HTR-8/SVneo (cell line): ENCODE measurements at places on chromosomes 2 and 18.

DNA sequence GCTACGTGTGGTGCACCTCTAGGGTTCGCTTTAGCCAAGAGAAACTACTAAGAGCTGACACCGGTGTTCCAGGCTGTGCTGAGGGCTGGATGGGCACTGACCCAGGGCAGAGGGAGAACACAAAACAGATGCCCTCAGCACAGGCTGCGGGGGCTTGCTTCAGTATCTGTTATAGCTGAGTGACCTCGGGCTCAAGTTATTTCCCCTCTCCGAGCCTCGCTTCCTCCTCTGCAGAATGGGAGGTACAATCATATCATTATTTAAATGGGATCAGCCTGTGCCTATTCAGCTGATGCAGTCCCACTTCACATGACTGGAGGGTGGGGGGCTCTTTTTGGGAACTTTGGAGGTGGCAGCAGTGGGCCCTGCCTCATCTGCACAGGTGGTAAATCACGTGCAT, 156.1 kb upstream of the APCDD1 start:
- no peak for DNase-seq

DNA sequence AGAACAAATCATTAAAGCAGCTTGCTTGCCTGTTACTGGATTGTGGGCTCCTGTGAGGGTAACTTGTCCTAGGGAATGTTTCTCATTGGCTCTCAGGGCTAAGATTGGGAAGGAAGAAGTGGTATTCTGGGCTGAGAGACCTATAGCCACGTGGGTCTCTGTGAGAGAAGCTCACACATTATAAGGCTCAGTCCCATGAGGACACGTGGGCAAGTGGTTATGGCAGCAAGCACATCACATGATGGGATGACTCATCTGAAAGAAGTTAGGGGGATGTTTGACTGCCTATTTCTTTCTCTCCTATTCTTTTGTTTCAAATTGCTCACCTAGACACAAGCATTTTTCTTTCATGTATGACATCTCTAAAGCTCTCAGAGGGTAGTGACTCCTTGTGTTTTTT, 418.0 kb upstream of the ST6GAL2 start:
- DNase-seq: no peak

GRCh38 chr2:18740474-18740881, 151.1 kb upstream of the NT5C1B start:
- peak; percentile 36 for DNase-seq

GRCh38 chr2:109686921-109687320, 72.8 kb downstream of the SOWAHC start:
- DNase-seq: no peak

DNA sequence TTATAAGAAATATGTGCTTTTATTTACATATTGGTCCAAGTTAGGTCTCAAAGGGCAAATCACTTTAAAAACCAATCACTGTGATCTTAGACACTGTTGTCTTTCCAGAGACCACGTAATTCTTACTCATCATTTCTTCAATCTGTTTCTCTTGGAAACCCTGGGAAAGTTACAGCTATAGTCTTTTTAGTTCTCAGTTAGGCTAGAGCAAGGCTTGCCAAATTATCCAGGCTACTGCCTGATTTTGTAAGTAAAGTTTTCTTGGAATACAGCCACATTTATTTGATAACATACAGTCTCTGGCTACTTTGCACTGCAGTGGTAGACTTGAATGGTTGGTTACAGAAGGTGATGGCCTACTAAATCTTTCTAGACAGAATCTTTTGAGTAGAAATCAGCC, 106.0 kb downstream of the KIAA1328 start:
- DNase-seq: no peak

DNA sequence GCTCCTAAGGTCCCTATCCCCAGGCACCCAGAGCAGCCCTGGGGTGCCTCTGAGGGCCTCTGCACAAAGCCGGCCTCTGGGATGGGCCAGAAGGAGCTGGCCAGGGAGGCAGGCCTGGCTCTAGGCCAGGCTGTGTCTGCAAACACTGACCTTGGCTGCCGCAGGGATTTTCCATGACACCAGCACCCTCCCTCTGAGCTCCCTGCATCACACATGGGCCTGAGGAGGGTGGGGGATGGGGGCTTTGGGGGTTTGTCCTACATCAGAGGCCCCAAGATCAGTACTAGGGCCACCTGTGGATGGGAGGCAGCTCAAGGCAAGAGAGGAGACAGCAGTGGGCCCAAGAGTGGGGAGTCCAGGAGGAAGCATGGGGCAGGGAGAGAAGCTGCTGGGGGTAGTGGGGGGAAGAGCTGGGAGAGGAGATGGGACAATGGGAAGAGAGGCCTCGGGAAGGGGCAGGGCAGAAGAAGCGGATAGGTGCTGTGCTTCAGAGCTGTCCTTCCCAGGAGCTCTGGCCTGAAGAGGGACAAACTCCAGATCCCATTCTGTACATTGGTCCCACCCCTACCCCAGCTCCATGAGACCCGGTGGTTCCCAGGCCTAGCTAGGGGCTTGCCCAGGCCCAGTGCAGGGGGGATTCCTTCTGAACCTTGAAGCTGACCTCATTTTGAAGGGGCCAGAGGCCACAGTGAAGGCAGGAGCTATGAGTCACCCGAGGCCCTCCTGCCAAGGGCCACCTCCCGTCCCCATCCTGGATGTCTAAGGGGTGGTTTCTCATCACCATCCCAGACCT, 28.0 kb downstream of the KCNK3 start:
- peak; percentile 57 for DNase-seq

DNA sequence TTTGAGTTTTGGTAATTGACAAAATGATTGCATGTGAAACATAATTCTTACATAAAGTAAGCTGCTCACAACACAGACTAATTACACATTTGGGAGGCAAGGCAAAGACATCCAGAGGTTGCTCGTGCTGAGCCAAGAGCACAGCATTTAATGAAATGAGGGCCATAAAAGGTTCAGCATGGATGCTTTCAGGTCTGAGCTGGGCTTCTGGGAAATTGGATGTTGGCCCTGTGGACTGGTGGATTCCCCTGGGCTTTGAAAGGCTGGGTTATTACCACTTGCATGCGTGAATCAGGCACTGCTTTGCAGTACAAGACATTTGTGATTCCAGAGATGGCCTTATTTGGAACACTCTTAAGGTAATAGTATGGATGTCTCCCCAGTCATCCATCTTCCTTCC, 533.5 kb upstream of the NRP2 start:
- DNase-seq: no peak

DNA sequence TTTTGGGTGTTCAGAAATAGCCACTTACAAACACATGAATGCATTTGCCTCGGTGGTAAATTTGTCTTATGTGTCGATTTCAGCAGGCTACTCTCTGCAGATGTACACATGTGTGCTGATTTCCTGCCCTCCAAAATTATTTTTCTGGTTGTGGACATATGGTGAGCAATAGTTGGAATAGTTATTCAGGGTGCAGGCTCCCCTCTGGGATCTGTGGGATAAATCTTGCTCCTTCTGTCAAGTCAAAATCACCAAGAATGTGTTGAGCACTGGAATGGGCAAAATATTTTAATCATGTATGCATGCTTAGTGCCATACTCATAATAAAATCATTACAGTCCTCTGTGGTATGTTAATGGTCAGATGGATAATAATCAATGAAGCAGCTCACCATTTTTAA, 684.5 kb downstream of the BCL11A start:
- DNase-seq: no peak

GRCh38 chr2:71452565-71452964, 796 bp upstream of the DYSF start:
- DNase-seq: peak; percentile 86

DNA sequence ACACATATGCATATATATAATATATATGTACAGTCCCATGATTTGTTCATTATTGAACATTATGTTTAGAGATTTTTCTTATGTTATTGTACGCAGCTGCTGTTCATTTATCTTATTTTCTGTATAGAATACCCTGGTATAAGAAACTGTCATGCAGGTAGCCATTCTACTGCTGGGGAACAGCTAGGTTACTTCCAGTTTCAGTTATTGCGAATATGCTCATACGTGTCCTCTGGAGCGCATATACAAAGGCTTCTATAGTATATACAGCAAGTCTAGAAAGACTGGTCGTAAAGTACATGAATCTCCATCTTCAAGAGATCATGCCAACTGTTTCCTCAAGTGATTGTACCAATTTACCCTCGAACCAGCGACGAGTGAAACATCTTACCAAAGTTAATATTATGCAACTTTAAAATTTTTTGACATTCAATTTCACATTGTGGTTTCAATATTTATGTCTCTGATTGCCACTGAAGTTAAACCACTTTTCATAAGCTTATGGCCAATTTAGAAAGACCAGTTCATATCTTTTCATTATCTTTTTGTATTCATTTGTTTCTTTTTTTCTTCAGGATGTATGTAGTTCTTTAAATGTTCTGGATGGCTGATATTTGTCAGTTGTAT, 53.5 kb downstream of the RDH14 start:
- DNase-seq: no peak

GRCh38 chr2:55252832-55253231, 16.2 kb downstream of the MTIF2 start:
- no peak for DNase-seq

DNA sequence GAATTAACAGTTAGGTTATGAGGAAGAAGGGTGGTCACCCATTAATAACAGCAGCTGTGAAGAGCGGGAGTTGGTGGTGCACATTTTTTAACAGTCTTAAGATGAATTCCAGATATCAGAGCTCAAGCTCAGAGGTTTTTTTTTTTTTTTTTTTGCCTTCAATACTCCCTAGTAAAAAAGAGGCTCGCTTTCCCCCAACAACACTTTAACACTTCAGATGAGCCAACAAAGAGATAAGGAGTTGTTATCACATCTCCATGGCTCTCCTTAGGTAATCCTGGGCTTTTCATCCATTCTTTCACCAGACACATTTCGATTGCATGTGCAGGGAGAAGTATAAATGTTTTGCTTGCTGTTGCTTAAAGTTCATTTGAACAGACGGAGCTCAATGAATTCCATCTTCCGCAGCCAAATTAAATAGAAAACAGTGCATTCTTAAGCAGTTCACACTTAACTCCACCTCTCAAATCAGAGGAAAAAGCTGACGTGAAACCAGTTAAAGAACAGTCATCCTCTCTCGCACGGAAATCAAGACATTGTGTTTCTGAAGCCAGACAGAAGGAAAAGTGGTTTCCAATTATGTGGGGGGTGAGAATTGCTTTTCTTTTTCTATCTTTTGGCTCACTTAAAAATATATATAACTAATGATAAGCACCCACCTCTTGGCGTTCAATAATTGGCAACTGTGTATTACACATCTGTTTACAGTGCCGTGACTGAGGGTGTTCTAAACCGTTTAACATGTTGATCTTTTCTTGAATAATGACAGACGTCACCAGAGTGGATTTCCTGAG, 118.2 kb downstream of the ZNF521 start:
- no peak for DNase-seq

DNA sequence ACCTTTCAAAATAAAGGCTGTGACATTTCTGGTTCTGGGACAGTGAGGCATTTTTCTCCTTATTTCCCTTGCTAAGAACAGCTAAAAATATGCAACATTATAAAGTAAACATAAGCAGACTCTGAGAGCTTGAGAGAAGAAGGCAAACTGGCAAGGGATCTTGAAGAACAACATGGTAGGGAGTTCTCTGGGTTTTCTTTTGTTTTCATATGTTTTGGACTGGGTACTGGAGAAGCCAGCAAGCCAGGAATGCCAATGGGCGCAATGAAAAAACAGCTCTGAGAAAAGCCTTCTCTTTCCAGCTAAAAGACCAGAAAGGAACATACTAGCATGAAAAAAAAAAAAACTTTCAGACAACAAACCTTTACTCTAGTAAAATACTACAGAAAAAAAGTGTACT, 351.4 kb upstream of the HS6ST1 start:
- no peak for DNase-seq

DNA sequence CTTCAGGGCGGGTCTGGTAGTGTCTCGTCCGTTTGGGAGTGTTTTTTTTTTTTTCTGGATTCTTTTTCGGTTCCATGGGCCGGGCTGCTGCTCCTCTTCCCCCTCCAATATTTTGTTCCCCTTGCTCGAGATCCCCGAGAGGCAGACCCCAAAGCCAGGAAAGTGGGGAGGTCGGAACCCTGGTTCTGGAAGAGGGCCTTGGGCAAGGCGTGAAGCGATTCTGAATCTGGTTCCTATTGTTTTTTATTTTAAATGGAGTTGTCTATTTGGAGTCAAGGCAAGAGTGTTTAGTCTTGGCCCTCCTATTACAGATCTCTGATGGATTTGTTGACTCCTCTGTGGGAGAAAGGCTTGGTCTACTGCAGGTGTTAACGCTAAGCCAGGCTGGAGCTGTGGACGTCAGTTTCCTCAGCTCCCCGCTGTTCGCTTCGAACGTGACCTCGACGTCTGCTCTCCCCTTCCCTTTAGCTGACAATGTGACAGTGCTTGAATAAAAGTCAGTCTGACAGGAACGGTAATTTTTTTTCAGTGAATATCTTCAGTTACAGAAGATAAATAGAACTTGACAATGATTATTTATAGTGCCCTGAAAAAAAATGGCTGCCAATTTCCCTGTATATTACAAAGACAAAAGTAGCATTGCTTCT, 683 bp upstream of the DNAJC27 start:
- peak; percentile 30 for DNase-seq

DNA sequence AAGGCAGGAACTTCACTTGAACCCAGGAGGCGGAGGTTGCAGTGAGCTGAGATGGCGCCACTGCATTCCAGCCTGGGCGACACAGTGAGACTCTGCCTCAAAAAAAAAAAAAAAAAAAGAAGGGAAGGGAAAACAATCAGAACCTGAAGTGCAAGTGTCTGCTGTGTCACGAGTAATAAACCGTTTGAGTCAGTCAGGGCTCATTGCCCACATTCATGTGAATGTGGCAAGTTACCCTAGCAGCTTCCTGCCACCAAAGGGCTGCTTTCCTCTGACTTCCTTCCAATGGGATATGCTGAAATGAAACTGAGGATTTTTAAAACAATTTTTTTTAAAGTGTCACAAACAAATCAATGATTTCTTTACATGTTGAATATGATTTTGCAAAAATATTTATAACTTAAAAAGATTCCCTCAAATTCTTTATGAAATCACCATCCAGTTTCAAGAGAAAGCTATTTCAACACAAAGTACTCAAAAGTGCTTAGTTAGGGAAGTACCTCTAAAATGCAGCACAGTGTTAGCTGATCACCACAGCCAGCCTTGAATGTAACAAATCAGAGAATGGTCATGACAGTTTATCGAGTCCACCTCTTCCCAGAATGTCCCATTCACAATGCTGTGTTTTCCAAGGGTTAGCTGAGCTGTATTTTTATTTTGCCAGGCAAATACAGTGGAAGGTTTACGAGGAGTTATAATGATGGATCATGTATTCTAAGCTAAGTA, 36.4 kb downstream of the WDSUB1 start:
- DNase-seq: peak; percentile 68

GRCh38 chr2:9941196-9941995, 10.1 kb upstream of the GRHL1 start:
- peak; percentile 48 for DNase-seq

- no peak for DNase-seq
Measured at GRCh38 chr2:149827585-149828126, 240.1 kb upstream of the MMADHC start.

- DNase-seq: no peak
Measured at GRCh38 chr18:41058351-41059125, 896.5 kb upstream of the PIK3C3 start.

- DNase-seq: no peak
Measured at GRCh38 chr18:49141491-49141890, 190.7 kb upstream of the SMAD7 start.

GRCh38 chr2:133607679-133608078, 39.4 kb upstream of the NCKAP5 start:
- DNase-seq: no peak
